ENCODE measurements at places on chromosomes 12 and 14.

DNA sequence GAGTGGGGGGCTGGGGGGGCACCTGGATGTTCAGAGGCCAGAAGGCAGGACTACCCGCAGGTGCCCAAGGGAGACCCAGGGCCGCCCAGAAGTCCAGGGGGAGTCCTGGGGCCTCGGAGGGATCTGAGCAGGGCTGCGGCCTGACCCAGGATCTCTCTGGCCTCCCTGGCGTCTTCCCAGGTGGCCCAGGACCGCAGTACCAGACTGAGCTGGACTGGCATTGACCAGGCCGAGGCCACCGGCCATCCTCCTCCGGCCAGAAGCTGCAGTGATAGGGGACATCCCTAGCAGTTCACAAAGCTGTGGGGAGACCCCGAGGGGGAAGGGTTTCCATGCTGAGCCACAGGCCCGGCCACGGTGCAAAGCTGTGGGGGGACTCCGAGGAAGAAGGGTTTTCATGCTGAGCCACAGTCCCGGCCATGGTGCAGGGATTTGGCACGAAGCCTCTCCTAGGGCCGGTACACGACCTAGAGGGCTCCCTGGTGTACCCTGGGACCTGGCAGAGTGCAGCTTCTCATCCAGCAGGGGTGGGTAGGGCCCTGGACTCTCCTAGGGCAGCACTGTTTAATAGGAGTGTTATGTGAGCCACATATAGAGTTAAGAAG, 24.4 kb downstream of the FBRSL1 start:
- DNase-seq, result no peak

- DNase-seq, result peak; percentile 23
Observed at GRCh38 chr12:109020796-109021380, at the start of gene SVOP. SVOP (minus strand) TSS chr12:109021068; CDS start chr12:109020868, 200 bp downstream.

- no peak for DNase-seq
Observed at GRCh38 chr14:62792578-62792977, 252.7 kb downstream of the KCNH5 start.

- DNase-seq, result peak; percentile 48
Observed at GRCh38 chr12:6056406-6057240, 67.8 kb downstream of the VWF start.
